ENCODE measurements at places on chromosomes 12 and 14. TPM values are rescaled to one million over a fixed set of nuclear protein-coding genes. Genes with fewer than 3 reads are reported as not detected.

- DNase-seq, result no peak
Observed at GRCh38 chr12:15599266-15600037, 189.7 kb downstream of the EPS8 start.

Gene CDH24
- total RNA-seq, result 1.1 TPM

DNA sequence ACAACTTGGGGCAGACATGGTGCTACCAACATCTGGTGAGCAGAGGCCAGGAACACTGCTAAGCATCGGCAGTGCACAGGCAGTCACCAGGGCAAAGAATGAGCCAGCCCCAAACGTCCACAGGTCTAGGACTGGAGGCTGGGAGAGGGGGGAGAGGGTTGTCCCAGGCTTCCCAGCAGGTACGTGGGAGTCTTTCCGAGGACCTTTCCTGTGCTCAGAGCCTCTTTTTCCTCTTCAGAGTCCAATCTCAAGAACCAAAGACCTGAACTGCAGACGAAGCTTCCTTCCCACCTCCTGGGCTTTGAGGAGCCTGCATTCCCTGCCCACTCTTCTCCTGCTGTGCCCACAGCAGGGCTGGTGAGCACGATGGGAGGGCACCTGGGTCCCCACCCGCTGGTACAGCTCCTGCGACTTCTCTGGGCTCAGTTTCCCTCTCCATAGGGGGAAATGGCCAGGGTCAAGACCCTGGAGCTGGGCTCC, 48.7 kb downstream of the DLK1 start:
- DNase-seq, result no peak

Gene AKAP5
- 0.57 TPM for total RNA-seq

- DNase-seq, result no peak
Observed at GRCh38 chr12:124509300-124509675, 58.1 kb downstream of the NCOR2 start.

Gene SRP54
- total RNA-seq, result 63.1 TPM

DNA sequence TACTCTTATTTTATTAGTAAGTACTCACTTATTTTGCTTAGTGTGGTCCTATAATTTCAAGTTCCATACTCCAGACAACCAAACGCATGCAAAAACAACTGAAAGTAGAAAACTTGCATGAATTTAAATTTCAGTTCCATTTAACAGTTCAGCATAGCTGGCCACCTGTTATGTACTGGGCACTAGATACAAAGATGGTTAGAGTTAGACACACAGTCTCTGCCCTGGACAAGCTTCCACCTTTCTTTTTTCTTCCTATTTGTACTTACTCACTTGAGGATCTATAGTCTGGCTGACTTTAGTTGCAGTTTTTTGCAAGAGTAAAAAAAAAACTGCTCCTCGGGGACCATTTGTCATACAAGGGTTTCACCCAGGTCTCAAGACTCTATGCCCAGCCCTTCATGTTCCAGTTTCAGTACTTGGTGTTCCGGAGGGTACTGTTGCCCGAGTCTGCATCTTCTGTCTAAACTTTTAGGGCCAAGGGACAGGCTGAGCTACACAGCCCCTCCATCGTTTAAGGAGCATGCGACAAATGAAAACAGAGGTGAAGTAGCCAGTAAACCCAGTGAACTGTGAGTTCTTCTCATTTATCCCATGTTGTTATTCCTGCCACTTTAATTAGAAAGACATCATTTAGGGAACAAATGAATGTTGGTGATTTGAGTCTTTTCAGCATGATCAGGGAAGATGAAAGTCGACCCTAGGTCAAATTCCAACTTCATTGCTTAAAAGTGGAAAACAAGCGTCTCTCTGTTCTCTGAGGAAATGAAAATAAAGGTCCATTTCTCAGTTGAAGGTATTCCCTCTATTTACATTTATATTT, 22.3 kb downstream of the RPGRIP1 start:
- DNase-seq, result no peak

DNA sequence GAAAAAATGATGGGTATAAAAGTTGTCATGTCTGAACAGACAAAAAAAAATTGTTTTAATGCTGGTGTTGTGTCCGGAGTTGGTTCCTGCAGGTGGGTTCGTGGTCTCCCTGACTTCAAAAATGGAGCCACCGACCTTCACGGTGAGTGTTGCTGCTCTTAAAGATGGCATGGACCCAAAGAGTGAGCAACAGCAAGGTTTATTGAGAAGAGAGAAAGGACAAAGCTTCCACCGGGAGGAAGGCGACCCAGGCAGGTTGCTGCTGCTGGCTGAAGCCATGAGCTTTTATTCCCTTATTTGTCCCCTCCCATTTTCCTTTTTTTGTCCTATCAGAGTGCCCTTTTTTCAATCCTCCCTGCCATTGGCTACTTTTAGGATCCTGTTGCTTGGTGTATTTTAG, at the start of gene TAS2R31:
TAS2R31 (minus strand) TSS at position 101 of the 400 bp plus-strand sequence; CDS start at position 29, 72 bp downstream.
- no peak for DNase-seq

Gene EPYC
- total RNA-seq, result not detected

DNA sequence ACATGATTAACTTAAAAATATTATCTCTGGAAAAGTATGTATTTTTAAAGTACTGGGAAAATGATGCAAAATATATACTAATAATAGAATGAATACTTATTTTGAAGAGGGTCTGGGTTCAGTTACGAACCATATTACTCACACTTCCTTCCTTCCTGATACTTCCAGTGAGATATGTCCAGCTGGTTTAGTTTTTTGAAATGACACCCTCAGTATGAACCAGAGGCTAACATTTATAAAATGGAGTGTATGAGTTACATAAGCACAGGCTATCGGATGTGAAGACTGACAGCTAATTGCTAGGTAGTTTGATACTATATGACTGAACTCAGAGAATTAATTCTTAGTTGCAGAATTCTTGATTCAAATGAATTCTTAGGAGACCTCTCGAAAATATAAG, 122.9 kb downstream of the OTOGL start:
- no peak for DNase-seq

DNA sequence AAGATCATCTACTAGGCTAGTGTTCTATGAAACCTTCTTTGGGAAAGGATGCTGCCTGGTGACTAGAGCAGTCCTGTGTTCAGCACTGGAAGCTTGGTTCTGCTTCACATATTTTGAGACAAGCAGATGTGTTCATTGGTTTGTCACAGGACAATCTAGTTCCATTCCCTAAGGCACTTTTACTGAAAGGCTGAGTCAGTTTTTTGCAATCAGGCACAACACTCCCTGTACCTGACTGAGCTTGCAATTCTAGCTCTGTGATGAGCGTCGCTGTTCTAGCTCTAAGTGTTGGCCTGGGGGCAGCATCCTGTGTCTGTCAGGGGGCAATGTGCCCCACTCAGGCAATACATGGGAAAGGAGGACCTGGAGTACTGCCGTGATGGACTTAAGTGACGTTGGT, 144.4 kb downstream of the CAND1 start:
- no peak for DNase-seq

DNA sequence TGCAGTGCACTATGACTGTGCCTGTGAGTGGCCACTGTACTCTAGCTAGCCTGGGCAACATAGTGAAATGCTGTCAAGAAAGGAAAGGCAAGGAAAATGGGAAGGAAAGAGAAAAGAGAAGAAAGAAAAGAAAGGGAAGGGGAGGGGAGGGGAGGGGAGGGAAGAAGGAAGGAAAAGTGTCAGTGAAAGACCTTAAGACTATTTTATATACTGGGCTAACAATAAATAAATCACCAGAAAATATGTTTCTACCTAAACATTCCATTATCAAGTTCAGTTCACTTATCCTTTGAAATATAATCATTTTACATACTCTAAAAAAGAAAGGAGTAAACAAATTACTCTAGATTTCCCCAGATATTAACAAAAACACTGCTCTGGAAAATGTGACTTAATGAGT, 22.1 kb downstream of the COCH start:
- DNase-seq, result no peak

DNA sequence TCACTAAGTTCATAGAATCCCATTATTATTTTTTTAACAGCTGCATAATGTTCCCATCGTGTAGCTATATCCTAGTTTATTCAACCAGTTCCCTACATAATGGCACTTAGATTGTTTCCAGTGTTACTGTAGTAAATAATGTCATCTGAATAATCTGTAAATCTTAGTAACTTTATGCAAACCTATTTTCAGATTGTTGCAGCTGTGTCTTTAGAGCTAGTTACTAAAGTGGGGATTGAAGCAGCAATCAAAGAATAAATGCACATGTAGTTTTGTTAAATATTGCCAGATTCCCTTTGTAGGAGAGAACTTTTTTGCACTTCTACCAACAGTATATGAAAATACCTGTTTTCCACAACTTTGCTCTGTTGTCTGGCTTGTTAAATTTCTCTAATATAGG, 13.1 kb downstream of the ARID2 start:
- DNase-seq, result no peak

- no peak for DNase-seq
Observed at GRCh38 chr12:44674875-44675274, 201.2 kb downstream of the NELL2 start.

Gene ABHD4
- 42.6 TPM for total RNA-seq

GRCh38 chr14:86574051-86574777, 1044.3 kb downstream of the FLRT2 start:
- no peak for DNase-seq

- DNase-seq, result no peak
Observed at GRCh38 chr12:52190860-52191729, 719 bp downstream of the KRT80 start.

DNA sequence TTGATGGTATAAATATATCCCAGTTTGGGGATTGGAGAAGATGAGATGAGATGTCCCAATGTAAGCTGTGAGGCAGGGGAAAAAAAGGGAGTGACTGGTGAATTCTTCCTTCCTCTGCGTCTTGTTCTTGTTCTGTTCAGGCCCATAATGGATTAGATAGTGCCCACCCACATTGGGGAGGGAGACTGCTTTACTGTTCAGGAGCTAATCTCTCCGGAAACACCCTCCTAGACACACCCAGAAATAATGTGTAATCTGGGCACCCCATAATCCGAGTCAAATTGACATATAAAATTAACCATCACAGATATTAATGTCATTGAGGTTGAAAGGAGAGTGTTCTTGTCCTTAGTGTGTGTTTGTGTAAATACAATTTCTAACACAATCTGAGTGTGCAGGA, 29.3 kb downstream of the ETV6 start:
- DNase-seq, result no peak

- no peak for DNase-seq
Observed at GRCh38 chr12:87253157-87253556, 776.0 kb downstream of the C12orf50 start.

GRCh38 chr14:50750323-50750722, 80.6 kb downstream of the NIN start:
- no peak for DNase-seq

Gene ACVR1B
- total RNA-seq, result 57.4 TPM

Gene UBE2N
- 26.4 TPM for total RNA-seq

GRCh38 chr12:11877869-11878780, 192.6 kb upstream of the BCL2L14 start:
- no peak for DNase-seq

- DNase-seq, result no peak
Observed at GRCh38 chr12:122740351-122740750, 9.7 kb upstream of the HCAR1 start.

DNA sequence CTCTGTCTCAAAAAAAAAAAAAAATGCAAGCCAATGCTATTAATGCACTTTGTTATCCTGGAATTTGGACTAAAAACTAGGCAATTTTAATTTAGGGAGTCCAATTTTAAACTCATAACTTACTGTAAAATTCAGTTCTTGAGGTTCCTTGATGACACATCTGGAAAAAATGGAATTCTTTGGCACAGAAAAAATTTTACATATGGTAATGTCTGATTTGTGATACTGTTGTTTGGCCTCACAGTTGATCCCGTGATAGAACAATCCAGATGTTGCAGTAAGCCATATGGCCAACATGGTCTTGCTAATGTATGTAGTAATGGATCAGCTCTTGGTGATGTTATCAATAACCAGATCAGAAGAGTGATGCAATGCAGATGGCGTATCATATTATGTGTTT, 1089.8 kb downstream of the FLRT2 start:
- no peak for DNase-seq

Gene TAS2R8
- total RNA-seq, result not detected

GRCh38 chr14:105084741-105085571, 19.7 kb upstream of the GPR132 start:
- DNase-seq, result peak; percentile 43

- no peak for DNase-seq
Observed at GRCh38 chr14:67004521-67004920, 184.7 kb upstream of the GARIN2 start.

- DNase-seq, result no peak
Observed at GRCh38 chr14:91484186-91484585, 25.9 kb downstream of the PPP4R3A start.

Gene KLRD1
- total RNA-seq, result under 0.01 TPM

DNA sequence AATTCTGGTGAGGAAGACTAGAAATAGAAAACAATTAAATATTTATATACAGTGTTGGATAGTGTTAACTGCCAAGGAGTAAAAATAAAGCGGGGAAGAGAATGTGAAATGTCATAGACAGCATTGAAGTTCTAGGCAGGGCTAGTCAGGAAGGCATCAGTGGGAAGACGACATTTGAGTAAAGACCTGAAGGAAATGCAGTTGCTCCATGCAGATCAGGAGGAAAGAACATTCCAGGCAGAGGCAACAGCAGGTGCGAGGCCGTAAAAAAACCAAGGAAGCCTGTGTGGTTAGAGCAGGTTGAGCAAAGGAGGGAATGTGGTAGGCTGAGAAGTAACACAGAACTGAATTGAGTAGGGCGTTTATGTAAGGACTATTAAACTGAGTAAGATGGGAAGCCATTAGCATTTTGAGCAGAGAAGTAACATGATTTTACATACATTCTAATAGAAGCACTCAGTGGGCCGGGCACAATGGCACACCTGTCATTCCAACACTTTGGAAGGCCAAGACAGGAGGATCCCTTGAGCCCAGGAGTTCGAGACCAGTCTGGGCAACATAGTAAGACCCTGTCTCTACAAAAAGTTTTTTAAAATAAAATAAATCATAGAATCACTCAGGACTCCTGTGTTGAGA, 14.9 kb downstream of the SLC35E3 start:
- DNase-seq, result no peak

GRCh38 chr12:88944397-88944796, 364.1 kb upstream of the KITLG start:
- no peak for DNase-seq

Gene C14orf132
- total RNA-seq, result 3.3 TPM

Gene PRIMA1
- total RNA-seq, result 4.1 TPM

Gene CCDC196
- not detected for total RNA-seq

DNA sequence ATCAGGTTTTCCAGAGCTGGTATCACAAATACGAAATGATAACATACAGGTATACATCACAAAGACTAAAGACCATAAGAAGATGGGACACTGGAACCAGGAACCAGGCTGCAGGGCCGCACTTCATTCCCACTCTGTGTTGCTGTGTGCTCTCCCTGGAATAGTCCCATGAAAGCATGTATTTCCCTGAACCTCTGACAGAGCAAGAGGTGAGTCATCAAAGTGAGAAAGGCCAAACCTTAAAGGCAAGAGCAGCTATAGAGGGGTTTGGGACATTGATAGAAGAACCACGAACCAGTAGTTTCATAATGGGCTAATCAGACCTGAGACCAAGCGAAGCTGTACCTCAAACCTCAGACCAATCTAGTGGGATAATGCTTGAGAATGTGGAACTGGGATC, 283.0 kb upstream of the PRKD1 start:
- no peak for DNase-seq

Gene NR1H4
- 249 TPM for total RNA-seq

Gene CCDC38
- not detected for total RNA-seq

Gene BMAL2
- 3.5 TPM for total RNA-seq

Measured in Peyer's patch (tissue), 4 donors.